ENCODE measurements at places on chromosomes 12 and 14.

DNA sequence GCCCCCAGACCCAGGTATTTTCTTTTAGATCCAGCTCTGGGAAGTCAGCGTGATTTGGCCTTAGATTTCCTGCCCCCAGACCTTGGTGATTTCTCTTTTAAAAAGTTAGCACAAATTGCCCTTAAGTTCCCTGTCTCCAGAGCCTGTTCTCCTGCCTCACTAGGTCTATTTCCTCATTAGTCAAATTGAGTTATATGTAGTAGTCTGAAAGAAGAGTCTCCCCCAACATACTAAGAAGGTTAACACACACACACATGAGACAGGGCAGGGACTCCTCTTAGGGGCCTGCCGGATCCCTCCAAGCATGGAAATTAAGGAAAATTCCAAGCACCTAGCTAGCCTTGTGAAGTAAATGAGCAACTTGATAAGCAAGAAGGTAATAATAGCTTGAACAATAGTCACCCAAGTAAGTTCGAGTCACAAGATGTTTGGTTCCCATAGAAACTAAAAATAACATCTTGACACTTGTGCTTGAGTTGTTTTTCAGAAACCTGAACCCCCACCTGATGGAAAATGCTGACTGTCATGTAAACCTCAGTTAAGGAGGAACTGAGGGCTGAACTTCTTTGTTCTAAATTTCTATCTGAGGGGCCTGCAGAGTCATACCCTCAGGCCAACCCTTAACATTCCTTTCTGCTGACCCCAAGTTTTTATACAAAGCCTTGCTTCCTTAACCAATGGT is 51.6 kb downstream of the CAND1 start:
- no peak for DNase-seq

- no peak for DNase-seq
Measured at GRCh38 chr12:9404469-9405260, 196.5 kb upstream of the PZP start.

GRCh38 chr14:30559638-30560091 is 707 bp downstream of the G2E3 start:
- no peak for DNase-seq

GRCh38 chr14:32825058-32825457 is 113.6 kb upstream of the NPAS3 start:
- DNase-seq: no peak

- DNase-seq: no peak
Measured at GRCh38 chr14:99659333-99659741, 14.4 kb downstream of the HHIPL1 start.

GRCh38 chr12:31220061-31220460 is 105.9 kb downstream of the SINHCAF start:
- no peak for DNase-seq

GRCh38 chr12:11763760-11764520 is 114.5 kb downstream of the ETV6 start:
- no peak for DNase-seq

DNA sequence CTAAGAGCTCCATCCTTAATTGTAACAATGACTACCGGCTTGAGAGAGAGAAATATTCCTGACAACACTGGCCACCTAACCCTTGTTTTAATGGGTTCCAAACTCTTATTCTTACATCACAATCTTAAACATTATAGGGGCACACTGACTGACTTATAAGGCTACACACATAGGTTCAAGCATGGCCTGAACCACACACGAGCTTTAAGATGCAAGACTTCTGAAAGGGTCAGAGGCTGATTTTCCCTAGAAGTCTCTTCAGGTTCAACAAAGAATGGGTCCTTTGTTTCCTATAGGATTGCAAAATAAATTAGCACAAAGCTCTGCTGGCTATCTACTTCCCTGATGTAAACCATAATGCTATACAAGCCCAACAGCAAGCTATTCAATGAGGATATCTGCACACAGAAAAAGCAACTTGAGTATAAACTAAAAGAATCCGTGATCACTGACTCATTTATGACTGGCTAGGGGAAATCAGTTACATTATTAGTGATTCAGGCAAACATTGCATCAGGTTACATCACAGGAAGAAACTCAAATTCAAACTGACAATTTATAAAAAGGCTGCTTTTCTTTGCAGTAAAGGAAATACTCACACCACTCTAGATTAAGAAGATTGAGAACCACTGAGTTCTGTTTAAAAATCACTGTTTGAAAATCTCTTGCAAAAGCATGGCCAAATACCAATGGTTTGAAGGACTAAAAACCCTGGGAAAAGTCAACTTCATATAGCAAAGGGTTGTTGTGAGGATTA is 8.5 kb downstream of the BTG1 start:
- no peak for DNase-seq

GRCh38 chr14:41505491-41505890 is 101.2 kb upstream of the LRFN5 start:
- no peak for DNase-seq

- DNase-seq: no peak
Measured at GRCh38 chr14:93065272-93065730, 50.4 kb downstream of the ITPK1 start.

- DNase-seq: no peak
Measured at GRCh38 chr12:131984334-131984733, 34.6 kb downstream of the EP400 start.
